Hypothalamus (tissue), 51 donors: ENCODE measurements at places on chromosomes 11 and 22.

DNA sequence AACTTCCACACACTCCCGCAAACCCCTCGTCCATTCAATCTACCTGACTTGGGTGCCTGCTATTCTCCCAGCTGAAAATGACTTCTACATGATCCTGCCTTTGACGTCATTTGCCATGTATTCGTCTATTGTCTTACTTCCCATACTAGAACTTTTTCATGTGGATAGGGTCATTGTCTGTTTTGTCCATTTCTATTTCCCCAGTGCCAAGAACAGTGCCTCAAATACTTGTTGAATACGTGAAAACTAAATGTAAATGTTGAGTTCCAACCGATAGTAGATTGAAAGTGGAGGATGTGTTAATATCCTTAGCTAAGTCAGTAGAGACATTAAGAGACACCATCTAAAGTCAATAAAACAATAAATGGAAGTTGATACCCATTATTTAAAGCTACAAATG is 935 bp downstream of the TRIM68 start:
- DNase-seq = no peak

GRCh38 chr11:93611836-93612677 is 49.4 kb upstream of the CEP295 start:
- no peak for DNase-seq

DNA sequence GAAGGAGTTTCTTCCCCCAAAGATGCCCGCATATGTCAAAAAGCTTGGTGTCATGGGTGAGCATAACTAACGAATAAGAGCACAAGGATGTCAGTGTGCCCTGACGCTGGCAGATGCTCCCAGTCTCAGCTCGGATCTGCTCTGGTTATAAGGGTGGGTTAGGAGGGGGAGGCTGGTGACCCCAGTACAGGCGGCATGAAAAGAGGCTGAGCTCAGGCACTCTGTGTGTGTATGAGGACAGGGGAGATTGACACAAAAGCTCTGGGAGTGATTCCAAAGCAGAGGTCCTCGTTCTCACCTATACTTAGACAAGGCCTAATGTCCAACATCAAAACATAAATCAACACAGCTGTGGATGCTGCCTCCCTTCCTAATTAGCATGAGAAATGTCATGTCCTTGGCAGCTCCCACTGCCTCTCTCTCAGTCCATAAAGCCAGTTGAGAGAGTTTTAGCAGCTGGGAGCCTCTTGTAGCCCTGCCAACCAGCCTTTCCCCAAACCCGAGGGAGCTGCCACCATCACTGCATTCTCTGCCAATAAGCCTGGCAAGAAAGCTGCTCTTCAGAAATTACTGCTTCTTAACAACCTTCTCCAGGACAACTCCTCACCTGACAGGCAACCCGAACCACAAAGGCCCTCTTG is 59.8 kb downstream of the SC5D start:
- DNase-seq = peak; percentile 79

GRCh38 chr22:17789379-17790200 is 15.3 kb upstream of the BID start:
- no peak for DNase-seq

DNA sequence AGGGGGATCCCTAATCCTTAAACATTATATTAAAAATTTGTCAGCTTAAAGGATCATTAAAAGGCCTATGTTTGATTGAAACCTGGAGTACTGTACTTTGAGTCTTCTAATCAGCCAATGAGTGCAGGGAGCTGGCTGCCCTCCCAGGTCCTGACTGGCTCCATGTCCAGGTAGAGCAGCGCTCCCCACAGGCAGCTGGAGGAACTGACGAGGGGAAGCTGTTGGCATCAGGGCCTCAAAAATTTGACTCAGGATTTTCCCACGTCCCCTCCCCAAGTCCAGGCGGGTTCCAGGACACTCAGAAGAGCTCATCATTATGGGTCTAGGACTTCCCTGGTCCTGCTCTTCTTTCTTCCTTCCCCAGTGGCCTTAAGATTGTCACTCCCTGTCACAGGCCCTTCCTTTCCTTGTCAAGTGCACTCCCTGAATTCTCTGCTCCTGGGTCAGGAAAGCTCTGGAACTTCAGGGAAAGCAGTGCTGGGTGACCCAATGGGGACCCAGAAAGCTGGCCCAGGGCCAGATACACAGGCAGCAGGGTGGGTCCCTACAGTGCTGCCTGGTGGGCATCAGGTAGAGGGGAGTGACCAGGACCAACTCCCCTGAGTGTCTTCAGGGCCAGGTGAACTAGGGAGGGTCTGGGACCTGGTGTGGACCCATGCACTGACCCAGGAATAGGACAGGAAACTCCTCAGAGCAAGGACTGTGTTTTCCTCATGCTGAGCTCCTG is 65.5 kb downstream of the GGTLC2 start:
- no peak for DNase-seq

- DNase-seq = no peak
These were observed 45.9 kb downstream of the ARHGAP32 start for GRCh38 chr11:129146191-129146590.
